Non-pigmented ciliary epithelial cell (primary cell): ENCODE measurements at places on chromosomes 2 and 18.

- no peak for DNase-seq
These were observed 24.6 kb upstream of the TLK1 start for GRCh38 chr2:171185165-171185818.

- DNase-seq: no peak
These were observed 189.6 kb downstream of the DSC3 start for GRCh38 chr18:30852980-30853379.

- no peak for DNase-seq
These were observed 32.1 kb upstream of the NCKAP5 start for GRCh38 chr2:133600266-133600928.

DNA sequence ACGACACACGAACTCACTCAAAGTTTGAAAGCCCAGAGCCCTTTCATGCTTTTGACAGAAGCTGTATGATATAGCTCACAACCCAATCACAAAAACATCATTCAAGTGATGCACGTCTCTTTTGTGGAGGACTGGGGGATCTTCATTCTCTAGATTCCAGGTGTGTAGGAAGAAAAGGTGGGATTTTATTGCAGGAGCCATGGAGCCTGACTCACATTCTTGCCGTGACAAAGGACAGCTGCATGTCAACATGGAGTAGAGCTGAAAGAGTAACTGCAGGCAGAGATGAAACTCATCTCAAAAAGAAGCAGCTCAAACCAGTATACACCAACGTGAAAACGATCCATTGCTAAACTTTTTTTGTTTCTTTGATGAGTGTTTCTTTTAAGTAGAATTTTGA, 50.9 kb upstream of the PDE1A start:
- no peak for DNase-seq

DNA sequence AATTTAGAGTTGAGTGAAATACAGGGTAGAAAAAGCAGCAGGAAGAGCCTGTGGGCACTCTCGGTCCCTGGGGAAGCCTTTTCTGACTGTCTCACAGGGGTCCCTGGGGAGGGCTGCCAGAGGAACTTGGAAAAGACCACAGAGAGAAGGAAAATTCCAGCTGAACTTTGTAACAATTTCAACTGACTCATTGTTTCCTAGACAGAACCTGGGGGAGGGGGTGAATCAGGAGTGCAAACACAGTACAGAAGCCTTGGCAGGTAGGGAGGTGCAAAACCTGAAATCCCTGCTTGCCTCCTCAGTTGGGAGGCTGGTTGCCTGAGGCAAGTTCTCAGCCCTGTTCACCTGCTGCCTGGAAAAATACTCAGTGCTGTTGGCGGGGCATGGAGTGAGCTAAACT, 106.8 kb downstream of the GRB14 start:
- no peak for DNase-seq

DNA sequence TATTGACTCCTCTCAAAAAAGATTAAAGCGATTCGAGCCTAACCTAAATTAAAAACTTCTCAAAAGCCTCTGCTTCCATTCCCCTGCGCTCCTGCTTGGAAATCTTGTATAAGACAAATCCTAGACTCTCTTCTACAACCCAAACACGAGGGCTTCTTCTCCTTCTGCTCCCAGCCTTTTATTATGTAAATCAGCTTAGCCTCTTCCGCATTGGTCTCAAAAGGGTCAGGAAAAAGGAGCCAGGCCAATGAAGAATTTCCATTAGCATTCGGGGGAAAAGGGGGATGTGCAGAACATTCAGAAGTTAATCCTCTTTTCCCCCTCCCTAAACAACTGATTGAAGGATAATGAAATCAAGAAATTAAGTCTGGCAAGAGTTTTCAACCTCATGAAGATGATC, 107.9 kb downstream of the FAM124B start:
- DNase-seq: no peak

GRCh38 chr2:174492963-174493431, 6.2 kb upstream of the GPR155 start:
- DNase-seq: no peak

DNA sequence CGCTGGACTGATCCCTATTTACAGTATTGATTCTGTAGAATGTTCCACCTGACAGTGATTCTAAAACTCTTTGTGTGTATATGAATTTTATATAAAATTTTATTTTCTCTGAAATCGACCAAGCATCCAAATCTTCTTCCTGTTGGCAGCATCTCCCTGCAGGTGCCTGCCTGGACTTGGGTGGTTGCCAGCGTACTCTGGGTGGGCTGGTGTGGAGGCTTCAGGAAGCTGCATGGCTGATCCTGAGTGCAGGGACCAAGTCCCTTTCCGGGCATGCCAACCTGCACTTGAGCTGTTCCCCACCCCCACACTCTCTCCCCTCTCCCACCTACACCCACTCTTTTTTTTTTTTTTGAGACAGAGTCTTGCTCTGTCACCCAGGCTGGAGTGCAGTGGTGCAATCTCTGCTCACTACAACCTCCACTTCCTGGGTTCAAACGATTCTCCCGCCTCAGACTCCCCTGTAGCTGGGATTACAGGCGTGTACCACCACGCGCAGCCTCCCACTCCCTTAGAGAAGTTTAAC, 53.2 kb upstream of the ALKAL2 start:
- no peak for DNase-seq

DNA sequence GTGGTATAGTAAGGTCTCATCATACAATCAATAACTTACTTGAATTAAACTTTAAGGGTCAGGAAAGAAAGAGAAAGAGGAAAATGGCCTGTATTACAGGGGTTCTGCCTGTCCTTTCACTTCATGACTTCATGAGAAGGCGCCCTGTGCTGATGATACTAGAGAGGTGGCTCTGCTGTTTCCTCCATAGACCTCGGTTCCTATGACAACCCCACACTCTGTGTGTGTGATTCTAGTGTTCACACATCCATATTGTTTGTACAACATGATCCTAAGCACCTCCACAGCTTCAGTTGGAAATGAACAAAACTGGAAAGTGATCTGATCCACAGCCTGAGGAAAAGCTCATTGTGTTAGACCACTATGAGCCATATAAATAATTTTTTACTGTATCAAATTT, 7.0 kb upstream of the REEP1 start:
- DNase-seq: no peak

DNA sequence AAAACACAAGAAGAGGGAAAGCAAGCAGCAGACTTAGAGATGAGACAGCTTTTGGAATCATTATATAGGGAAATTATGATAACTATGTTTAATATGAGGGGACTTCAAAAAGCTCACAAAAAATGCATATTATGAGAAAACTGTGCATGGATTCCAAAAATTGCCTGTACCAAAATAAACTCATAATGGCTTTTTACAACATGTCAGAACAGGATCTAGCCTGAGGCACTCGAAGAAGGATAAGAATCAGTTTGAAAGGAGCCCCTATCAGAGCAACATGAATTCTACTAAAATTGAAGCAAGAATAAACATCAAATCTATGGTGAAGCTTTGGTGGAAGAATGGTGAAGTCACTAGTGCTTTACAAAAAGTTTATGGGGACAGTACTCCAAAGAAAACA, 187.4 kb downstream of the RDH14 start:
- no peak for DNase-seq

- no peak for DNase-seq
These were observed 261.4 kb upstream of the KCNJ3 start for GRCh38 chr2:154437104-154437503.

DNA sequence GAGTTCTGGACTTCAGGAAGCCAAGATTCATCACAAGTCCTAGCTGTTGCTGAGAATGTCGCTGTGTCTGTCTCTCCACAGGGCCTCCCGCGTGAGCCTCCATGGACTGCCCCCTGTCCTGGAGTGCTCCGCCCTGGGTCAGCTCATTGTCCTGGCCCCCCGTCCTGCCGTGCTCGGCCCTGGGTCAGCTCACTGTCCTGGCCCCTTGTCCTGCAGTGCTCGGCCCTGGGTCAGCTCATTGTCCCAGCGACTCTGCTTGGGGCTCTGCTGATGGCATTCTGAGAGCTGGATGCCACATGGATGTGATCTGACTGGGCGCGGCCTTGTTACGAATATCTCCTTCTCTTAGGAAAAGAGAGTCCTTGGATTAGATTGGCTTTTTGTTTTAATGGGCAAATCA, 78.5 kb downstream of the EIPR1 start:
- no peak for DNase-seq

DNA sequence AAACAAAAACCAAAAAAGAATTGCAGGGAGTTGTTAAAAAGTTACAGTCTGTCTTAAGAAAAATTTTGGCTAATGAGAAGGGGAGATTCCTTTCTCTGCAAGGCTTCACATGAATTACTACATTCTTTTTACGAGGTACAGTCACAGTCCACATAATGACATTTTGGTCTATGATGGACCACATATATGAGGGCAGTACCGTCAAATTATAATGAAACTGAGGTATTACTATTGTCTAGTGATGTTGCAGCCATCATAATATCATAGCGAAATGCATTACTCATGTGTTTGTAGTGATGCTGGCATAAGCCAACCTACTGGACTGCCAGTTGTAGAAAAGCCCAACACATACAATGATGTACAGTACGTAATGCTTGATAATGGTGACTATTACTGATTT, 12.5 kb downstream of the SERPINB7 start:
- DNase-seq: no peak

- DNase-seq: no peak
These were observed 45.3 kb upstream of the AP1S3 start for GRCh38 chr2:223882715-223883114.

GRCh38 chr2:8015848-8016600, 665.8 kb upstream of the ID2 start:
- no peak for DNase-seq

DNA sequence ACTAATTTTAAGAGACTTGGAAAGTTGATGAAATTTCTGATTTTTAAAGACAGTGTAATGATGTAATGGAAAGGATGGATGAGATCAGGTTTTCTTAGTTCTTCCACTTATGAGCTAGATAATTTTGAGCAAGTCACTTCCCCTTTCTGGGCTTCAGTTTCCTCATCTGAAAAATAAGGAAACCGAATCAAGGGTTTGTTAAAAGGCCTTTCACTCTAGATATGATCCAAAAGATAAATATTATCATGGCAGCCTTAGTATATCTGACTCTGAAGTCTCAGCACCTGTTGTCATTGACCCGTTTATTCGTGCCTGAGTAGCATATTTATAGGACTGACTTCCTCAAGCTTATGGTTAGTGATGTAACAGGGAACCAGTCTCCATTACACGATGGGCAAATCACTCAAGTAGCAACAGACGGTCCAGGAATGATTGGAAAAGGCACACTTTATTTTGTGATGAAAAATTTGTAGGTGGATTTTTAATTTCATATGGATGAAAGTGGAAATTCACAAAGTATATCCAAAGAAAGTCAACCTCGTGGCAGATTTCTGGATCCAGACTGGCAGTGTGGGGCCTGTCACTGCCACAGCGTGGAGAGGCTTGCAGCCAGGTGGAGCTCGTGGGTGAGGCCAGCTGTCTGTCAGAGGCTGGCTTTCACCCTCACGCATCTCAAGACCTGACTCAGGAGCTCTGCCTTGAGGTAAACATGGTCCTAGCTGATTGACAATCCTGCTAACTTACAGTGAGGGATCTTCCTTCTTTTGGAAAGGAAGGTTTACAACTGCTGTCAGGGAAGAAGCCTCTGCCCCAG, 137.9 kb upstream of the CXCR4 start:
- no peak for DNase-seq
